Activated naive CD4-positive, alpha-beta T cell (primary cell): ENCODE measurements at places on chromosomes 5 and 9.

DNA sequence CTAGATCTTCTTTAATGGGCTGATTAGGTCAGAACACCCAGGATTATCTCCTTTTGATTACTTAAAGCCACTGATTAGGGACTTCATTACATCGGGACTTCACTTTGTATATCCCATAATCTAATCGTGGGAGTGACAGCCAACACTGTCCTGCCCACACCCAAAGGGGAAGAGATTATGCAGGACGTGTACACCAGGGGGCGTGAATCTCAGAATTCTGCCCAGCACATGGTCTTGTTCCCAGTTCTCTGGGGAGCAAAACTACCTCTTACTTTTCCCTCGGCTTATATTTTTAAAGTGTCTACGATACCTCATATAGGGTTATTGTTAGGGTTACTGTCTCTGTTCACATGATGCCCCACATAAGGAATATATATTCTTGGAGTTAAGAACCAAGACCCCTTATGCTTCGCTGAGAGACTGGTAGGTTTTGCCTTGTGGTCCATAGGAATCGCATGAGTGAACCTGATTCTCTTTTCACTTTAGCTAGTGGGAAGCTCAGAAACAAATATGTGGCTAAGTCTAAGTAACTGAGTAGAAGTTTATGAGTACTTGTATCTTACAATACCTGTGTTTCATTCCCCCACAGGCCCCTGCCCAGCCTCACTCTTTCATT lies 192.7 kb downstream of the GNA14 start:
- peak; percentile 16 for DNase-seq

- no peak for DNase-seq
Observed at GRCh38 chr5:36643162-36643561, 36.8 kb downstream of the SLC1A3 start.

GRCh38 chr5:77990020-77990419 lies 213.9 kb upstream of the TBCA start:
- DNase-seq: no peak

GRCh38 chr5:109873687-109874086 lies 184.0 kb downstream of the MAN2A1 start:
- no peak for DNase-seq

DNA sequence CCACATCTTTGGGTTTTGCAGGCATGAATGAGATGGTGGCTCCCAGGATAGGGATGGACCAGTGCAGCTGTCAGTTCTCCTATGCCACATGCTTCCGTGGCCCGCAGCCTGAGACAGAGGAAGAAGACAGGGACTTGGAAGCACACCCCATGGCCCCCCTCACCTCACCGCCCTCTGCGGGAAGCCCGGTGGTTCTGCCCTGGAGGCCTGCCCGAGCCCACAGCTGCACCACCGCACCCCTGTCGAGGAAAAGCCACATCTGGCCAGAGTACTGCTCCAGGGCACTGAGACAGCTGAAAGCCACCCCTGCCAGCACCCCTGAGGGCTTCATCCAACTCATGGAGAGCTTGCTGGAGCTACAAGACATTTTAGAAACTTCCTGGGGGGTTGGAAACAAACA lies 7.6 kb upstream of the TRMT10B start:
- DNase-seq: no peak

DNA sequence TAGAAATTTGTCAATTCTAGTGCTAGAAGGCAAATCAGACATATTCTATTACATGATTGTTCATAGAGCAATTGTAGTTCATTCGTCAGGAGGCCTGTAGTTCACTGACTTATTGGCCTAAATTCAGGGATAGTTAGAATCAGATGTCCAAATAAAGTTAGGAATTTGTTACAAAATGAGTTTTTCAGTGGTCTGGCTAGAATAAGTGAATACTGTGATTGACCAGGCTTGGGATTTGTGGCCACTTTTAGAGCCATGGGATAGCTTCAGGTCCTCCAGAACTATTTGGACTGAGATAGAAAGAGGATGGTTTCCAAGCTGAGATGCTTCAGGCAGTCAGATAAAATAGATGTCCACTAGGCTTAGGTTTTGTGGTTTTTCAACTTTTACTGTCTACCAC lies 199.1 kb upstream of the MPDZ start:
- no peak for DNase-seq

GRCh38 chr5:81898403-81898802 lies 73.4 kb upstream of the ATG10 start:
- DNase-seq: no peak

GRCh38 chr5:173235499-173236394 lies 741 bp upstream of the NKX2-5 start:
- no peak for DNase-seq

- no peak for DNase-seq
Observed at GRCh38 chr5:160048131-160048530, 39.2 kb downstream of the TTC1 start.

- DNase-seq: no peak
Observed at GRCh38 chr9:136426787-136427186, 12.9 kb downstream of the INPP5E start.

- no peak for DNase-seq
Observed at GRCh38 chr9:8365029-8365428, 565.5 kb upstream of the DMAC1 start.

GRCh38 chr5:58606064-58606463 lies 23.2 kb downstream of the RAB3C start:
- DNase-seq: no peak

DNA sequence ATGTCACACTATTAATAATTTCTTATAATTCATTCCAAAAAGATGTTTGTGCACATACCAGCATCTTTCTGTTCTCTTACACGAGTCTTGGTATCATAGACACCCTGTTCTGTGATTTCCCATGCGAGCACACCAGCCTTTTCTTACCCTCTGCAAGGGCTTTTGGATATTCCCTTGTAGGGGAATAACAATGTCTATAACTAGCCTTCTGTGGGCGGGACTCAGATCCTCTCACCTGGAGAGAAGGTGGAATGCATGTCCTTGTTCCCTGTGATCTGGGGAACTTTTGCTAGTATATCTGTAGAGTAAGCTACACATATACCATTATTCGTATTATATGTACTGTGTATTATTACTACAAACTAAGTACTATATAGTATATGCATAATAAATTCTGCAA lies 44.8 kb downstream of the EHMT1 start:
- DNase-seq: no peak

DNA sequence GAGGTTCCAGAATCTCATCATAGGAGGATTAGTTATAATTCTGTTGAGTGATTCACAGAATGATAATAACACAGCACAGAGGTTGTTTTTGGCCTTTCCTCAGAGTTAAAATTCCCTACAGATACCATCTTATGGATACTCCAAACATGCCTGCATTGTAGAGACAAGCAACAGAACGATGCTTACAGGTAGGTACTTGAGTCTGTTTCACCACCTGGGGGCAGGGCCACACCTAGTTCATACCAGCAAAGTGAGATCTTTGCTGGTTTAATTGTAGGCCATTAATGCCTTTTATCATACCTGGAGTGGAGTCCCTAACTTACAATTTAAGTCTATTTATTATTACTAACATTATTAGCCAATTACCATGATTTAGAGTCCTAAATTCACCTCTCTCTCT lies 416.5 kb upstream of the TLE4 start:
- DNase-seq: no peak

DNA sequence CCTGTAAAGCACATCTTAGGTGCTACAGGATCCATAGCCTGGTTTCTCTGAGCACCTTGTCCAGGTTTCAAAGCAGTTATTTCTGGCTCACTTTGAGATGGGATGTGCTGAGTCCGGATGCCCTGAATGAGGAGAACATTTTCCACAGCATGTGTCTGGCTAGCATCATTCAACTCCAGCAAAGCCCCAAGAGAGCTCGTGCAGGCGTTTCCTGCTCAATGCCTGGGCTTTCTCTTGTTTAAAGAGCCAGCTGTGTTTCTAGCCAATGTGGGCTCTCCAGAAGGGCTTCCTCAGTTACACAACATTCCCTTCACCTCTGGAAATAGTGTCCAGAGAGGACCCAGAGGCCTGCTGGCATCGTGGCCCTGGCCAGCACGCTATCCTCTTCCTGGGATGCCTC lies 411.7 kb downstream of the DMAC1 start:
- no peak for DNase-seq

- DNase-seq: no peak
Observed at GRCh38 chr9:135494791-135495559, 5.5 kb upstream of the MRPS2 start.

DNA sequence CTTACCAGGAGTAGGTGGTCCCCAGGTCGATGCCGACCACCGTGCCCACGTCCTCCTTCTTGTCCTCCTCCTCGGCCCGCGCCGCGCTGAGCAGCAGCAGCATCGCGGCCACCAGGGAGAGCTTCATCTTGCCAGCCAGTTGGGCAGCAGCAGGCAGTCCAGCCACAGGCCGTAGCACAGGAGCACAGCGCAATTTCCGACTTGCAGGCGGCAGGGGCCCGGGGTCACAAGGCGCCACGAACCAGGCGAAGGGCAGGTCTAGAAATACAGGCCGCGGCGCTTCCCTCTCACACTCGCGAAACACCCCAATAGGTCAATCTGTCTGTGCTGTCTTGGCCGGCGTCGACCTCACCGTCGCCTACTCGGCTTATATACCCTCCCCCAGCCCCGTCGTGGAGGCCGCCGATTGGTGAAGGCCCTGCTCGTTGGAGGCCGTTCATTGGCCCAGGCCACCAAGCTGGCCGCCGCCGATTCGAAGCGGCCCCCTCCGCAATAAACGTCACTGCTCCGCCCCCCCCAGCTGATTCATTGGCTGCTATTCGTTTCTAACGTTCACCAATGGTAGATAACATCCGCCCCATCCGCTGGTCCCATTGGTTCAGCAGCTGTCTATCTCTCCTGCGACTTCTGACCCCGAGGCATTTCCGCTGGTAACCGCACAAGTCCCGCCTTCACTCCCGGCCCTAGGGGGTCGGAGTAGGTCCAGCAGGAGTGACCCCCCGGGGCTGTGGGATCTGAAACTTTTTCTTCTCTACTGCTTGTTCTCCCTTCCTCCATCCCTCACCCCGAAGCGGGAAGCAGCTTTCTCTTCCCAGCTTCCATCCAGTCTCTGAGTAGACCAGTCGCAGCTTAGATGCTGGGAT lies at the start of gene HSPA5:
Gene HSPA5, minus strand, starts transcription at position 344 of the 863 bp plus-strand sequence. Its CDS starts 217 bp downstream, at position 127.
- DNase-seq: peak; percentile 98

- no peak for DNase-seq
Observed at GRCh38 chr5:120552638-120553037, 88.5 kb downstream of the PRR16 start.

DNA sequence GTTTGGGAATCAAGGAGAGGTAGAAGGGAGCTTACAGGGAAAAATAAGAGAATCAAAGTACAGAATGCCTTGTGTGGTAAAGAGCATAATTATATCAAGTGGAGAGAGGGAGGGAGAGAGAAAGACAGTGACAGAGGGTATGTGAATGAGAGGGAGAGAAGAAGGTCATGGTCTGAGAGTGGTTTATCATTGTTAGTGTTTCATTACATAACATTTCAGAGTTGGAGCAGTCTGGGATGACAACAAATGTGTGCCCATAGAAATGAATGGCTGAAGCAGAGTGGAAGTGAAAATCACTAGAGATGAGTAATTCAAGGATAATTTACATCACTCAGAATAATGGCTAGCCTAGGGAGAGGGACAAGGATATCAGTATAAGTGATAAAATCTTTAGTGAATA lies 799.2 kb downstream of the TLE1 start:
- no peak for DNase-seq

DNA sequence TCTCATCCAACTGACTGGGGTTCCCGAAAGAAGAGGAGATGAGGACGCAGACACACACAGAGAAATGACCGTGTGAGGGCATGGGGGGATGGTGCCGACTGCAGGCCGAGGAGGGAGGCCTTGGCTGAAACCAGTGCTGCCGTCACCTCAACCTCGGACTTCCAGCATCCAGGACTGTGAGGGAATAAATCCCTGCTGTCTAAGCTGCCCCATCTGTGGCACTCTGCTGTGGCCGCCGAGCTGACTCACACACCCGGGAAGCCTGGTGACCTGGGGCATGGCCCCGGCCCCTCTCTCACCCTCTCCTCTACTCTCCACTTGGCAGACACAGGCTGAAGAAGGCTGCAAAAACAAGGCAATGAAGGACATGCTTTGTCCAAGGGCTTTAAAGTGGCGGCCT lies 4.4 kb upstream of the COL5A1 start:
- DNase-seq: no peak

- no peak for DNase-seq
Observed at GRCh38 chr5:92017776-92018175, 634.7 kb upstream of the ARRDC3 start.

DNA sequence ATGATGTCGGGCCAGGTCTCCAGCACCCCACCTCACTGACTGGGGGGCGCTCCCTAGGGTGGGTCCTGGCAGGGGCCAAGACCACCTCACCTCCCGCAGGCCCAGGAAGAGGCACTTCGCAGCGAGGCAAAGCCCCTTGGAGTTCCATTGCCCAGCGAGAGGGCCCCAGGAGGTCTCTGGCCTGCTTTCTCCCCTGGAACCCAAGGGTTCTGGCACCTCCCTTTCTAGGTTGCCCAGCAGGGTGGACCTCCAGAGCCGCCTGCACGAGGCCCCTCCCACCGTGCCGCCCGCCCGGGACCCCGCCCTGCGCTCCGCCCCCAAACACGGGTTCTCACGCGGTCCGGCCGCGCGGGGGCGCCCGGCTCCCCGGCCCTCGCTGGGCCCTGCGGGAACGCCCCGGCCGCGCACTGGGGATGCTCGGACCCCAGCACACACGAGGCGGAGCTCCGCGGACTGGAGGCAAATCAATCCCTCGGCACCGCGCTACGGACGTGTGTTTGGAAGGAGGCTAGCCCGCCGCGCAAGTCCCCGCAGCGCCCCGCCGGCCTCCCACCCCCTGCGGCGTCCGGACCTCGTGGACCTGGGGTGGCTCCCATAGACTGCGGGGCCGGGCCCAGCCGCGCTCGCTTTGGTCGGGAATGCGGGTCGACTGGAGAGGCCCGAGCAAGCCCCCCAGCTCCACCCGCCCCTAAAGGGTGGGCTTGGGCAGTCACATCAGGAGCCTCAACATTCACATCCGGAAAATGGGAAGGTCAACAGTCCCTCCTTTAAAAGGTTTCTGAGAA lies 99.5 kb upstream of the LMX1B start:
- DNase-seq: peak; percentile 30

- no peak for DNase-seq
Observed at GRCh38 chr9:11338130-11338529, 725.3 kb upstream of the PTPRD start.

GRCh38 chr5:96252596-96252995 lies 180.5 kb downstream of the PCSK1 start:
- no peak for DNase-seq

- no peak for DNase-seq
Observed at GRCh38 chr9:134643222-134643671, 1.6 kb downstream of the COL5A1 start.

GRCh38 chr5:170046241-170046640 lies 59.5 kb upstream of the FOXI1 start:
- DNase-seq: no peak

DNA sequence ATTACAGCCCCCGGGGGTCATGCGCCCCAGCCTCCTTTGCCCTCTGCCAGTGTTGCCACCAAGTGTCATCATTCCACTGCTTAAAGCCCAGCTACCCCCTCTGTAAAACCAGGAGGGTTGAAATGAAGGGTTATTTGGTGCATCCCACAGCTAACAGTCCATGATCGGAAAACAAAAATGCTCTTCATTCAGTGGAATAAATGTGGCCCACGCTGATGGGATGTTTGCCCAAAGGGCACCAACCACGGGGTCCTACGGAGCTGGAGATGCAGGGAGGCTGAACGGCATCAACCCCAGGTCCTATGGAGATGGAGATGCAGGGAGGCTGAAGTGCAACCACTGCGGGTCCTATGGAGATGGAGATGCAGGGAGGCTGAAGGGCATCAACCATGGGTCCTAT lies 218.5 kb upstream of the IRX1 start:
- DNase-seq: no peak
